Activated naive CD8-positive, alpha-beta T cell treated with anti-CD3 and anti-CD28 coated beads, Interleukin-2, amount 50 U/mL, for 24 hours (primary cell): ENCODE measurements at places on chromosomes 4 and X.

- no peak for DNase-seq
- no peaks in the 10 kb centered on the region for H3K4me1 ChIP-seq
- no peak overlapping the region for H3K4me3 ChIP-seq
- H3K27me3 ChIP-seq = no peaks in the 10 kb centered on the region
- H3K36me3 ChIP-seq = no peaks in the 10 kb centered on the region
Observed at GRCh38 chr4:71251261-71251660, 87.6 kb upstream of the SLC4A4 start.

GRCh38 chr4:93469560-93469959 lies 359.0 kb upstream of the ATOH1 start:
- DNase-seq = no peak
- H3K27ac ChIP-seq = no peak overlapping the region
- H3K27me3 ChIP-seq = no peaks in the 10 kb centered on the region
- H3K4me1 ChIP-seq = no peaks in the 10 kb centered on the region

GRCh38 chr4:127165971-127166370 lies 466.8 kb upstream of the INTU start:
- H3K4me3 ChIP-seq = no peak overlapping the region
- H3K4me1 ChIP-seq = no peaks in the 10 kb centered on the region
- no peak for DNase-seq

- H3K4me3 ChIP-seq = no peak overlapping the region
- no peaks in the 10 kb centered on the region for H3K4me1 ChIP-seq
- peaks cover 6% of the 10 kb centered on the region for H3K36me3 ChIP-seq
- DNase-seq = no peak
- H3K27ac ChIP-seq = no peak overlapping the region
- no peaks in the 10 kb centered on the region for H3K27me3 ChIP-seq
Observed at GRCh38 chr4:848803-849477, 23.0 kb upstream of the CPLX1 start.

DNA sequence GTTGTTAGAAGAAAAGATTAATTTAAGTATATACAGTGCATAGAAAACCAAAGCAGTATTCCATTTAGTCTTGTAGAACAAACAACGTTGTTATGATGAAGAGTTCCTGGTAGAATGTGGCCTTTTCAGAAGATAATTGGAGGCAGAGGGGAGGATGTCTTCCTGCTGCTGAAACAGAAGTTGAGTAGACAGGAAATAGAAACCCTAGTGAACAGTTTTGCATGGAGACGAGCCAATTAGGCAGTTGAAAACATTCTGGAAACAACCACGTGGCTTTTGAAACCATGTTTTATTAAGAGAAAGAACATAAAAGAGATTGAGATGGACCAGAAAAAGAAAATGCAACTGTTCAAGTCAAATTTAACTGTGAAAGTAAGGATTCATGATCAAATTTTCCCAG lies 325.2 kb downstream of the CAMK2D start:
- no peak overlapping the region for H3K27ac ChIP-seq
- peaks cover 13% of the 10 kb centered on the region for H3K4me1 ChIP-seq
- no peaks in the 10 kb centered on the region for H3K36me3 ChIP-seq
- DNase-seq = no peak
- H3K4me3 ChIP-seq = no peak overlapping the region
